ENCODE measurements at places on chromosomes 6 and 20. TPM values are rescaled to one million over a fixed set of nuclear protein-coding genes. Genes with fewer than 3 reads are reported as not detected.

SAPCD1 gene
- total RNA-seq, result 9.2 TPM

PTGIS gene
- not detected for total RNA-seq

ADGRF5 gene
- not detected for total RNA-seq

HRH3 gene
- total RNA-seq, result not detected

IFNGR1 gene
- total RNA-seq, result 19.8 TPM

RBL1 gene
- total RNA-seq, result 58.3 TPM

SCAF8 gene
- total RNA-seq, result 43.4 TPM

CST7 gene
- total RNA-seq, result 129 TPM

GRCh38 chr6:170129691-170130171 lies 161.1 kb downstream of the DLL1 start:
- H3K4me1 ChIP-seq, result peaks cover 3% of the 10 kb centered on the region
- no peak overlapping the region for H3K4me3 ChIP-seq
- peak; percentile 29 for DNase-seq
- no peaks in the 10 kb centered on the region for H3K27me3 ChIP-seq
- no peak overlapping the region for H3K27ac ChIP-seq

DNA sequence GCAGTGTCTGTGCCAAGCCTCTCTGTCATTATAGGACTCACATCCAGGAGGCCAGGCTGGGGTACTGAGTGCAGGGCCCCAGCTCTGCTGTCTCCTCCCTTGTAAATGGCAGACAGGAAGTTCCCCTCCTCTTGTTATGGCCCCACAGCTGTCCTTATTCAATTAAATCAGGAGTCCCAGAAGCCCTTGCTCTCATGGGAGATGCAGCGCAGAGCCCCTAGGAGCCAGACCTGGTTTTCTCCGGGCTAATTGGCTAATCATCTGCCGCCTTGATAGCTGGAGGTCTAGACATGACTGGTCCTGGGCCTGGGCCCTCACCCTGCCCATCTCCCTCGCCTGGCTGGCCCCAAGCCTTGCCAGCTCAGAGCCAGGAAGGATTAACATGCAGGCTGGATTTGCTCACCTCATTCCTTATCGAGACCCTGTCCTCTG lies 172.0 kb downstream of the VEGFA start:
- no peak overlapping the region for H3K27ac ChIP-seq
- H3K27me3 ChIP-seq, result peaks cover 7% of the 10 kb centered on the region
- no peaks in the 10 kb centered on the region for H3K4me1 ChIP-seq
- peaks cover 11% of the 10 kb centered on the region for H3K36me3 ChIP-seq
- no peak for DNase-seq

GRCh38 chr6:156954191-156954590 lies 177.0 kb downstream of the ARID1B start:
- no peaks in the 10 kb centered on the region for H3K27me3 ChIP-seq
- no peak overlapping the region for H3K27ac ChIP-seq
- no peaks in the 10 kb centered on the region for H3K36me3 ChIP-seq
- no peak for DNase-seq

GRCh38 chr6:79731471-79731870 lies 100.3 kb downstream of the SH3BGRL2 start:
- H3K4me3 ChIP-seq, result no peak overlapping the region
- H3K27ac ChIP-seq, result no peak overlapping the region
- no peak for DNase-seq
- peaks cover 12% of the 10 kb centered on the region for H3K27me3 ChIP-seq
- no peaks in the 10 kb centered on the region for H3K36me3 ChIP-seq

DNA sequence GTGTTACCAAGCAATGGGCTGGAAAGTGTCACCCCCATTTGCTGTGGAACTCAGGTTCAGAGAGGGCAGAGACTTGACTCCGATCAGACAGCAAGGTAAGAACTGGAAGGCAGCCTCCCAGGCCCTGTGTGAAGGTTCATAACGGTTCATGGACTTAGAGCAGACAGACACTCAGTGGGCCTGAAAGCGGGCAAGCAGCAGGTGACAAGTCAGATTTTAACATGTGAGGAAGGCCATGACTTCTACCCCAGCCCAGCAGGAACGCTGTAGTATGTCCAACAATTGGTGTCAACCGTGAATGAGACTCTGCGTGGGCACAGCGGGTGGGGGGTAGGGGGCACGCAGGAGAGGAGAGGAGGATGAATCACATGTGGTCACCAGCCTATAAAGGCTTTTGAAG lies 217.6 kb upstream of the SNX9 start:
- H3K4me1 ChIP-seq, result peaks cover 3% of the 10 kb centered on the region
- DNase-seq, result peak; percentile 31
- no peaks in the 10 kb centered on the region for H3K36me3 ChIP-seq
- H3K4me3 ChIP-seq, result no peak overlapping the region
- H3K27ac ChIP-seq, result no peak overlapping the region
- H3K27me3 ChIP-seq, result no peaks in the 10 kb centered on the region

DNA sequence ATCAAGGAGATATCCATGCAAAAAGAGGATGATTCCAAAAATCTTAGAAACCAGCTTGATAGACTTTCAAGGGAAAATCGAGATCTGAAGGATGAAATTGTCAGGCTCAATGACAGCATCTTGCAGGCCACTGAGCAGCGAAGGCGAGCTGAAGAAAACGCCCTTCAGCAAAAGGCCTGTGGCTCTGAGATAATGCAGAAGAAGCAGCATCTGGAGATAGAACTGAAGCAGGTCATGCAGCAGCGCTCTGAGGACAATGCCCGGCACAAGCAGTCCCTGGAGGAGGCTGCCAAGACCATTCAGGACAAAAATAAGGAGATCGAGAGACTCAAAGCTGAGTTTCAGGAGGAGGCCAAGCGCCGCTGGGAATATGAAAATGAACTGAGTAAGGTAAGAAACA lies 10.1 kb upstream of the SNRNP48 start:
- no peak overlapping the region for H3K27ac ChIP-seq
- no peak for DNase-seq
- H3K36me3 ChIP-seq, result no peaks in the 10 kb centered on the region
- H3K27me3 ChIP-seq, result peaks cover 16% of the 10 kb centered on the region
- H3K4me1 ChIP-seq, result no peaks in the 10 kb centered on the region
- no peak overlapping the region for H3K4me3 ChIP-seq

GRCh38 chr6:11429577-11429976 lies 108.0 kb upstream of the TMEM170B start:
- DNase-seq, result no peak
- peak overlapping the region; percentile 4 for H3K27ac ChIP-seq
- H3K36me3 ChIP-seq, result no peaks in the 10 kb centered on the region
- peak overlapping the region; percentile 9 for H3K4me3 ChIP-seq
- no peaks in the 10 kb centered on the region for H3K27me3 ChIP-seq

- DNase-seq, result no peak
- no peak overlapping the region for H3K4me3 ChIP-seq
- peak overlapping the region; percentile 13 for H3K27ac ChIP-seq
- no peaks in the 10 kb centered on the region for H3K27me3 ChIP-seq
- H3K36me3 ChIP-seq, result peaks cover 16% of the 10 kb centered on the region
Measured at GRCh38 chr6:13678255-13678983, 33.2 kb downstream of the RANBP9 start.

DNA sequence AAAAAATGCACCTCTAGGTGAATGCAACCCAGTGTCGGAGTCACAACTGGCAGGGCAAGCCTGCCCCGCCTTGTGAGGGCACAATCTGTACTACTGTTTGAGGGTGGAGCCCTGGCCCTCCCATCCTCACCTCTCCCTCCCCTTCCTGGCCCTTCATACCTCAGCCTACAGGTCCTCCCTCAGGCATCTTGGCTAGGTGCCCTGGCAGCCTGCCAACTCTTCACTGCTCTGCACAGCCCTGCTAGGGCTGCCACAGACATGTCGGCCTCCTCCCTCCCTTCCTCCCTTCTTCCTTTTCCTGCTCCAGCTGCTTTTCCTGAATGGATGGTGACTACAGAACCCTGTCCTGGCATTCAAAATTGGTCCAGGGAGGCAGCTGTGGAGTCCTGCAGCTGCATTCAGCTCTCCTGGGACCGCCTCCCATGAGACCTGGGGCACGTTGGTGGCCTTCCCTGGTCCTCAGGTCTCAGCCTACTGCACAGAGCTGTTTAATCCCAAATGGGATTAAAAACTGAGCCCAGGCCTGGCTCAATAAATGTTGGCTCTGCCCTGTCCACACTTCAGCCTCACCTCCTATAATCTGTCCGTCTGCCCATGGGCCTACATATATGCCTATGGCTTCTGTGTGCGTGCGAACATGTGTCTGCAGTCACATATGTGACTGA lies 52.7 kb downstream of the CDH22 start:
- peaks cover 38% of the 10 kb centered on the region for H3K27me3 ChIP-seq
- no peak overlapping the region for H3K4me3 ChIP-seq
- H3K4me1 ChIP-seq, result no peaks in the 10 kb centered on the region
- no peaks in the 10 kb centered on the region for H3K36me3 ChIP-seq

DNA sequence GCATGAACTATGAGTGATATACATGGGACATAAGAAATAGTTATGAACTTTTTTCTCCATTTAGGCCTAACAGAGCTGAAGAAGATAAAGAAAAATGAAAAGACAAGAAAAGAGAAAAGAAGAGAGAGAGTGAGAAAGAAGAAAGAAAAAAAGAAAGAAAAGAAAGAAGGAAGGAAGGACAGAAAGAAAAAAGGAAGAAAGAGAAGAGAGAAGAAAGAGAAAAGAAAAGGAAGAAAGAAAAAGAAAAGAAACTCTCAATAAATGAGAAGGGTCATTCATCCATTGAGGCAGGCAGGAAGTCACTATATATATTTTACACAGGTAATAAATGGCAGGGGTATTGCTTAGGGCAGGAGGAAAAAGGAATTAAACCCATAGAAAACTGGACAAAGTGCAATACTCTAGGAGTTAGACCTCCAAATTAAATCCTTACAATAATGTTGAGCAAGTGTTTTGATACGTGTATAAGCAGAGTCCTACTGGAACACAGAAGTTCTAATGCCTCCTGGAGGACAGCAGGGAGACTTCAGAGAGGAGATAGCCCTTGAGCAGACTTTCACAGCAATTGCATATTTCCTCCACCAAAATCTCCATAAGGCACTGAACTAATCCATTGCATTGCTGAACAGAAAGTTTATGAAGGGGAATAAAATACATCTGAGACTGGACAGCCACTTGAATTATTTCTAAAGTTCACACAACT lies 86.4 kb upstream of the TENT5A start:
- H3K27ac ChIP-seq, result no peak overlapping the region
- DNase-seq, result no peak
- no peak overlapping the region for H3K4me3 ChIP-seq
- H3K4me1 ChIP-seq, result no peaks in the 10 kb centered on the region

- no peaks in the 10 kb centered on the region for H3K36me3 ChIP-seq
- no peak overlapping the region for H3K27ac ChIP-seq
- no peak for DNase-seq
- H3K27me3 ChIP-seq, result no peaks in the 10 kb centered on the region
- no peaks in the 10 kb centered on the region for H3K4me1 ChIP-seq
- no peak overlapping the region for H3K4me3 ChIP-seq
Measured at GRCh38 chr6:50861692-50862091, 43.0 kb downstream of the TFAP2B start.

DNA sequence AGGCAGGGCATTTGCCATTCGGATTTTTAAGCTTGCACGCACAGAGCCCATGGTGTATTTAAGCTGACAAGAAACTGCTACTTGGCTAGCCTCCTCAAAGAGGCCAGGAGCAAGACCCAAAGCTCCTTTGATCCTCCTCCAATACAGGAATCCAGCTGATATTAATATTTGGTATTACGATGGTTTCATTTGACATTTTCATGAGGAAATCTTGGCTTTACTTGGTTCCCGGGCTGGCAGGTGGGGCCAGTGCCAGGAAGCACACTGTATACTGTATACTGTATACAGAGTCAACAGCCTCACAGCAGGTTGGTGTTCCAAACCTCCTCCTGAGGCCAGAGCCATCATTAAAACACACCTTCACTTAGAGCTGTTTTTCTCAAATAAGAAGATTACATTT lies 138.2 kb upstream of the ARMC2 start:
- H3K4me1 ChIP-seq, result peaks cover 9% of the 10 kb centered on the region
- H3K27ac ChIP-seq, result no peak overlapping the region
- no peaks in the 10 kb centered on the region for H3K27me3 ChIP-seq
- no peaks in the 10 kb centered on the region for H3K36me3 ChIP-seq
- DNase-seq, result no peak

DNA sequence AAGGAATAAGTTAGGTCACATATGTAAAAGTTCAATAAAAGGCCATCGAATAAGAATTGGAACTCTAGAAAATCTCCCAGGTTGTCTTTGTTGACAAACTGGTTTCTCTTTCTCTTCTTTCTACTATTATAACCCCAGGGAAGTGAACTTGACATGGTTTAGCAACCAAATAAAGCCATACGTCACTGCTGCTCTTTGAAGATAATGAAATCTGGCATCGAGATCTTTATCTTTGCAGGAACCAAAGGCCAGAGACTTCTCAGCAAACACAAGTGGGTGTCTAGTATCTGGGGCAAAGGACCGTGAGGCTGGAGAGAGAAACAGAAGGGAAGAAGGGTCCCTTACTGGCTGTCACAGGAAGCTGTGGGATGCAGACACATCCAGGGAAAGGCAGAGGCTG lies 286.7 kb upstream of the CDYL start:
- peaks cover 21% of the 10 kb centered on the region for H3K36me3 ChIP-seq
- no peaks in the 10 kb centered on the region for H3K4me1 ChIP-seq
- H3K27me3 ChIP-seq, result peaks cover 5% of the 10 kb centered on the region
- DNase-seq, result no peak
- H3K27ac ChIP-seq, result no peak overlapping the region

DNA sequence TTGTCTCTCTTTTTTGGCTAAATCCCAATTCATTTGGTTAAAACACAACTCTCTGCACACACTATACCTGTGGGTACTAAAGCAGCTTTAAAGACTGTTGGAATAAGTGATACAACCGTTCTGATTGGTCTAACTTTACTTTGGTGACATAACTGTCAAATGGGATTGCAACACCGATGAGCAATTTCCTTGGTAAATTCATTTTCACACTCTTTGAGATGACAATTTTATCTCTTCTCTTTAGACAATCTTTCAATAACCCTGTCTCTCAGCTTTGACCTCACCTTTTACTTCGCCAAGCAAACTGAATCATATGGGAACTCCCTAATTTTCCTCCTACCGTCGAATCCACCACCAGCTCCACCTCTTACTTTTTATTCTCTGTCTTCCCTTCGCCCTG lies 60.8 kb downstream of the ECT2L start:
- no peak for DNase-seq
- H3K27me3 ChIP-seq, result peaks cover 34% of the 10 kb centered on the region
- no peak overlapping the region for H3K27ac ChIP-seq
- peaks cover 9% of the 10 kb centered on the region for H3K4me1 ChIP-seq

DNA sequence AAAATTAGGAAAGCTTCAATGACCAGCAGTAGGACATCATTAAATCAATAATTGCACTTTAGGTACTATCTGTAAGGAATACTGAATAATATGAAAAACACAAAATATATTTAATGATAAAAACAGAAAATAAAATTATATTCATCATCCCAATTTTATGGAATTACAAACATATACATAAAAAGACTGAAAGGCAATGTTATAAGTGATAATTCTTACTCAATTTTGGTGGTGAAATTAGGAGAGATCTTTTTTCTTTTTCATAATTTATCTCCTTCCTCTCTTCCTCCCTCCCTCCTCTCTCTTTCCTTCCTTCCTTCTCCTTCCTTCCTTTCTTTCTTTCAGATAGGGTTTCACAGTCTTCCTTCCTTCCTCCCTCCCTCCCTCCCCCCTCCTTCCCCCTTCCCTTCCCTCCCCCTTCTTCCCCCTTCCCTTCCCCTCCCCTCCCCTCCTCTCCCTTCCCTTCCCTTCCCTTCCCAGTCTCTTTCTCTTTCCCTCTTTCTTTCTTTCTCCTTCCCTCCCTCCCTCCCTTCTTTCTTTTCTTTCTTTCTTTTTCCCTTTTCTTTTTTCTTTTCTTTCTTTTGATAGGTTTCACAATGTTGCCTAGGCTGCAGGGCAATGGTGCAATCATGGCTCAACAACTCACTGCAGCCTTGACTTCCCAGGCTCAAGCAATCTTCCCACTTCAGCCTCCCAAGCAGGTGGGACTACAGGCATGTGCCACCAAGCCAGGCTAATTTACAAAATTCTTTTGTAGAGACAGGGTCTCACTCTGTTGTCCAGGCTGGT lies 36.8 kb downstream of the RSPH3 start:
- DNase-seq, result no peak
- peaks cover 11% of the 10 kb centered on the region for H3K36me3 ChIP-seq
- peaks cover 3% of the 10 kb centered on the region for H3K27me3 ChIP-seq
- H3K4me1 ChIP-seq, result no peaks in the 10 kb centered on the region
